ENCODE measurements at places on chromosomes 12 and 14. TPM values are rescaled to one million over a fixed set of nuclear protein-coding genes. Genes with fewer than 3 reads are reported as not detected.

GRCh38 chr12:5260591-5261086, 171.3 kb upstream of the NTF3 start:
- no peak overlapping the region for H3K27ac ChIP-seq
- DNase-seq = no peak
- no peaks in the 10 kb centered on the region for H3K4me1 ChIP-seq

DNA sequence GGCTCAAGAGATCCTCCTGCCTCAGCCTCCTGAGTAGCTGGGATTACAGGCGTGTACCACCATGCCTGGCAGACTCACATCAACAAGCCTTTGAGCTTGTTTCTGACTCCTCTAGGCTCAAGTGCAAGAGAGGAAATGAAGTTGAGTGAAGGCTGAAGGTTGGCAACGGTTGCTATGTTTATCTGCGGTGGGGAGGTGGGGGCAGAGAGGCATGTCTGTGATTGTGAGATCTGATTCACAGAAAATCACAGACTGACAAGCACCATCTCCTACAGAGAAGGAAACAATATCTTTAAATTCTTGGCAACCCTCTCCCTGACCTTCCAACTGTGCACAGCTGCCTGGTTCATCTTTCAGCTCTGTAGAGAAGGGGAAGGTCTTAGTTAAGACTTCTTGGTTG, 22.1 kb upstream of the NINJ2 start:
- H3K4me1 ChIP-seq = peaks cover 3% of the 10 kb centered on the region
- H3K4me3 ChIP-seq = no peak overlapping the region
- H3K36me3 ChIP-seq = no peaks in the 10 kb centered on the region
- H3K27ac ChIP-seq = no peak overlapping the region
- H3K27me3 ChIP-seq = no peaks in the 10 kb centered on the region

GRCh38 chr12:66709893-66710292, 31.0 kb upstream of the GRIP1 start:
- no peak overlapping the region for H3K4me3 ChIP-seq
- no peaks in the 10 kb centered on the region for H3K4me1 ChIP-seq
- H3K27ac ChIP-seq = no peak overlapping the region
- no peaks in the 10 kb centered on the region for H3K36me3 ChIP-seq

DNA sequence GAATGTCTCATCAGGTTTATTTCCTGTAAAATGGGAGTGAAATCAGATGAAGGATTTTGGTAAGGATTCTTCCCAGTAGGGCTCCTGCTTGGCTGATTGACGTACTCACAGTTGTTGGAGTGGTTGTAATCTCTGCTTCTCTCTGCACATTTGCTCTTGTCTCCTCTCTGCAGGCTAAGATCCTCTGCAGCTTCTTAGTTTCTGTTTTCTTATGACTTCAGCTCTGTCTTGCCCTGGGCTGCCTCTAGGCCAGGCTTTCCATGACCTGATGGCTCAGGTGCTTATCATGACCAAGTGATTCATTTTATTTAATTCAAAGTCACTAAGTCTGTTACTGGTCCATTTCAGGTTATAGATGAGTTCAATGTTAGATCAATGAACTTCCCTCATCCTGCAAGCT, 394.5 kb upstream of the DDHD1 start:
- no peak overlapping the region for H3K27ac ChIP-seq
- DNase-seq = no peak

DNA sequence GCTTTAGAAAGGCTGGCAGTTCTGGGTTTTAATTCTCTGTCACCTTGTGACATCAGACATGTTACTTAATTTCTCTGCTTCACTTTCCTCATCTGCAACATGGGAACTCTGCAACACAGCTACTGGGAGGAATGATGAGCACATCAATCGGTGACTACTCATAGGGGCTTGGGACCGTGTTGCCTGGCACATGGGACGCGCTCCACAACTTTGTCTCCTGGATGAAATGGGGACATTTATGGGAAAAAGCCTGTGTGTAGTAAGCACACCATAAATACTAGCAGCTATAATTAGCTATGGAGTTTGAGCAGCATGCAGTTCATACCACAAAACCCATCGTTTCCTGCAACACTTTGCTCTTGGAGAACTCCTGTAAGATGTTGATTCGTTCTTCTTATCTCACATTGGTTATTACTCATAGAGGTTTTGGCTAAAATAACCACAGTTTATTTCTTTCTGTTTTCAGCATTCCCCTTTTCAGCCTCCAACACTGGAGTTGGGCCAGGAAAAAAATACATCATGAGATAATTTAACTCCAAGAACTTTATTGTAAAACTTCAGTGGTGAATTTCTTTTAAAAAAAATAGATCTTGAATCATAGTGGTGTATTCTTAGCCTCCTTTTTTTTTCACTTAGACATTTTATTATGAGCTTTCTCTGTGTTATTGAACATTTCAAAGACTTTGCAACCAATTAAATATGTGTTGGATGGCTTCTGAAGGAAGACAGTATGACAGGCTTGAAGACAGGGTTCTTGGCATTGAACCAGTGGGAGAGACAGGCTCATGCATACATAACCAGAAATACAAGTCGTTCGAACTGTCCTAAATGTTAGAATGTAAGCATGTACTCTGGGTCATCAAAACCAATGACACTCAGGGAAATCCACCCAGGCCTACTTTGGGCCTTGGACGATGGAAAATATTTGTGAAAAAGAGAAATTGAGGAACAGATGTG, 72.7 kb downstream of the RIN3 start:
- peaks cover 20% of the 10 kb centered on the region for H3K36me3 ChIP-seq
- H3K27ac ChIP-seq = peak overlapping the region; percentile 60
- H3K4me1 ChIP-seq = peaks cover 20% of the 10 kb centered on the region
- H3K4me3 ChIP-seq = no peak overlapping the region
- no peaks in the 10 kb centered on the region for H3K27me3 ChIP-seq

GRCh38 chr12:54831631-54832030, 22.7 kb upstream of the MUCL1 start:
- no peak for DNase-seq
- no peaks in the 10 kb centered on the region for H3K4me1 ChIP-seq
- no peak overlapping the region for H3K4me3 ChIP-seq
- H3K27ac ChIP-seq = no peak overlapping the region
- no peaks in the 10 kb centered on the region for H3K27me3 ChIP-seq

DNA sequence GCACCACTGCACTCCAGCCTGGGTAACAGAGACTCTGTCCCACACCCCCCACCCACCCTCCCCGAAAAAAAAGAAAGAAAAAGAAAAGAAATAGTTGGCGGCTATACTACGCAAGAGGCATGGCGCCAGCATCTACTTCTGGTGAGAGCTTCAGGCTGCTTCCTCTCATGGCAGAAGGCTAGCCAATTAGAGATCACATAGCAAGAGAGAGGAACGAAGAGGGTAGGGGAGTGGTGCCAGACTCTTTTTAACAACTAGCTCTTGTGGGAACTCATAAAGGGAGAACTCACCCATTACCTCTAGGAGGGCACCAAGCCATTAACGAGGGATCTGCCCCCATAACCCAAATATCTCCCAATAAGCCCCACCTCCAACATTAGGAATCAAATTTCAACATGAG, 6.2 kb downstream of the DENND5B start:
- no peaks in the 10 kb centered on the region for H3K36me3 ChIP-seq
- no peak overlapping the region for H3K27ac ChIP-seq
- no peak overlapping the region for H3K4me3 ChIP-seq

- no peak for DNase-seq
- H3K4me3 ChIP-seq = no peak overlapping the region
- H3K36me3 ChIP-seq = no peaks in the 10 kb centered on the region
Observed at GRCh38 chr12:131806674-131807073, 21.5 kb upstream of the MMP17 start.

GRCh38 chr14:106875503-106875902, 1349.1 kb downstream of the TMEM121 start:
- H3K36me3 ChIP-seq = no peaks in the 10 kb centered on the region
- H3K27ac ChIP-seq = no peak overlapping the region
- no peaks in the 10 kb centered on the region for H3K4me1 ChIP-seq
- no peak for DNase-seq

GRCh38 chr12:9378430-9378835, 170.2 kb upstream of the PZP start:
- H3K27me3 ChIP-seq = no peaks in the 10 kb centered on the region
- H3K4me3 ChIP-seq = no peak overlapping the region
- peaks cover 27% of the 10 kb centered on the region for H3K36me3 ChIP-seq
- H3K27ac ChIP-seq = no peak overlapping the region

- H3K36me3 ChIP-seq = peaks cover 45% of the 10 kb centered on the region
- H3K27me3 ChIP-seq = no peaks in the 10 kb centered on the region
- H3K4me1 ChIP-seq = no peaks in the 10 kb centered on the region
- H3K4me3 ChIP-seq = no peak overlapping the region
- no peak overlapping the region for H3K27ac ChIP-seq
- no peak for DNase-seq
Observed at GRCh38 chr12:131753757-131754156, 42.9 kb downstream of the SFSWAP start.

DNA sequence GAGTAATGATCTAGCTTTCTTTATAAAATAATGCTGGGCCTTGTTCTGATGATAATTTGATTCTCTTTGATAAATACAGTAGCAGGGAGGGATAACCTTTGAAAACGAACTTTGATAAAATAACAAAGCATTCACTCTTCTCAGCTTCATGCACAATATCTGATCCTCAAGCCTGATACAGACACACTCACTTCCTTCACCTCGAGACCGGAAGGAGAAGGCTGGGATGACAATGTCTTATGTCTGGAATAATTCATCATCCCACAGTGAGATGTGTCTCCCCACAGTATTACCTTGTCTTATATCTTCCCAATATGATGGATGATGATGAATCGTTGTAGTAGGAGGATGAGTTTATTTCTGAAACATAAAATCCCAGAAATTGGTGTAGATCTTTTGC, 15.5 kb upstream of the NR1H4 start:
- no peak overlapping the region for H3K4me3 ChIP-seq
- no peaks in the 10 kb centered on the region for H3K27me3 ChIP-seq
- H3K36me3 ChIP-seq = no peaks in the 10 kb centered on the region
- H3K27ac ChIP-seq = no peak overlapping the region

DNA sequence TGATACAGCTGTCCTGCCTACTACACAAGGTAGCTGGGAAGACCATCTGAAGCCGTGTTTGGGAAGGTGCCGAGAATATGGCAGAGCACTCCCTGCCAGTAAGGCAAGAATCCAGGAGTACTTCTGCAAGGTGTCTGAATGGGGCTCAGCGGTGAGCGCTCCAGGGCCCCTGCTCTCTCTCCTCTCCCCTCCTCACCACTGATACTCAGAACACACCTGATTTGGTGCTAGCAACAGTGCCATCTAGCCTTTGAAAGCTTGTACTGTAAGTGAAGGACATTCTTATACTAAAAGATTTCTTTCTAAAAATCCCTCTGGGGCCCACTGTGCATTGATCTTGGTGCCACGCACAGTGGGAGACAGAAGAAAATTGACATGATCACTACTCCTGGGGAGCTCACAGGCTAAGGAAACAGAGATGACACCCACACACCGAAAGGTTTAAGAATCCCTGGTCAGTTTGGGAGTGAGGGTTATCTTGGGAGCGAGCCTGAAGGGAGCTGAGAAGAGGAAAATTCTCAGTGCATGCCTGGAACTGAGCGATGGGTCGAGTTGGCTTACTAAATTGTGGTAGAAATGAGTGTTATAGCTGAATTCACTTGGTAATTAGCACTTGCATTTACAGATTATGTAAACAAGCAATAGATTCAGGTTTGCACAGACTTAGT, 216.9 kb downstream of the NTF3 start:
- DNase-seq = peak; percentile 66
- no peak overlapping the region for H3K27ac ChIP-seq
- H3K4me3 ChIP-seq = no peak overlapping the region
- no peaks in the 10 kb centered on the region for H3K27me3 ChIP-seq

DNA sequence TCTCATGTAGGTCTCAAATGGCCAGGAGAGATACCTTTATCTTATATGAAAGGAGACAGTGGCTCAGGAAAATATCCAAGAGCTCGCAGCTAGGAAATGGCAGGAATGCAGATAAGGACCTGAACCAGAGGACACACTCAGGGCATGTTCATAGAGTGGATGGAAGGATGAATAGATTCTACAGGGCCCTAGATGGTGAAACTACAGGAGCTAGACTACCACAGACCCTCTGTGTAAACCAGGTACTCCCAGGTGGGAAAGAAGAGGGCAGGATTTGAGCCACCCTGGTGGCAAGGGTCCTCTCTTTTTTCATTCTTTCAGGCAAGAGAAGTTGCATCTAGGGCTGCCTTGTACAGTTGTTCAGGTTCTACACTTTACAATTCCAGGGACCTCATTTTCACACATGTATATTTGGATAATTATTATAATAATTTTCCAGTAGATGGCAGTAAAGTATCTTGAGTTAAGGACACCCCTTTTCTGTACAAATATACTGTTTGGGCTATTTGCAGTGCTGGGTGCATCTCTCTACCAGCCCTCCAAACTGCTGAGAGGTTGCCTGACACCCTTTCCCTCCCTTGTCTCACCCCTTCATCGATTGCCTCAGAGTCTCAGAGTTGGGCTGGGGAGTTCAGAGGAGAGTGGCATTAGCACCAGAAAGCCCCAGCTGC, 10.5 kb upstream of the ZDHHC22 start:
- no peak overlapping the region for H3K4me3 ChIP-seq
- no peak overlapping the region for H3K27ac ChIP-seq
- no peaks in the 10 kb centered on the region for H3K4me1 ChIP-seq
- no peaks in the 10 kb centered on the region for H3K36me3 ChIP-seq
- H3K27me3 ChIP-seq = no peaks in the 10 kb centered on the region
- peak; percentile 11 for DNase-seq

DNA sequence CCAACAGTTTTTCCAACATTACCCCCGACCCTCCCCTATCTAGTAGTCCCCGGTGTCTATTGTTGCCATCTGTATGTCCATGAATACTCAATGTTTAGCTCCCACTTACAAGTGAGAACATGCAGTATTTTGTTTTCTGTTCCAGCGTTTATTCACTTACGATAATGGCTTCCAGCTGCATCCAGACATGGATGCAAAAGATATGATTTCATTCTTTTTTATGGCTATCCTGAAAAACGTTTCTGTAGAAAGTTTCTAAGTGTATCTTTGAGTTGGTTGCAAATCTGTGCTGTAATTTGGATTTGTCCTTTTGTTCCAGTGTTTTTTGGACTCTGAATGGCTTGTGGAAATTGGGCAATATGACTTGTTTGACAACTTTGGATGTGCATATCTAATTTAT, 11.7 kb downstream of the SP1 start:
- peaks cover 3% of the 10 kb centered on the region for H3K4me1 ChIP-seq
- no peak overlapping the region for H3K4me3 ChIP-seq
- no peaks in the 10 kb centered on the region for H3K27me3 ChIP-seq
- H3K27ac ChIP-seq = no peak overlapping the region
- peaks cover 13% of the 10 kb centered on the region for H3K36me3 ChIP-seq
- DNase-seq = no peak

DNA sequence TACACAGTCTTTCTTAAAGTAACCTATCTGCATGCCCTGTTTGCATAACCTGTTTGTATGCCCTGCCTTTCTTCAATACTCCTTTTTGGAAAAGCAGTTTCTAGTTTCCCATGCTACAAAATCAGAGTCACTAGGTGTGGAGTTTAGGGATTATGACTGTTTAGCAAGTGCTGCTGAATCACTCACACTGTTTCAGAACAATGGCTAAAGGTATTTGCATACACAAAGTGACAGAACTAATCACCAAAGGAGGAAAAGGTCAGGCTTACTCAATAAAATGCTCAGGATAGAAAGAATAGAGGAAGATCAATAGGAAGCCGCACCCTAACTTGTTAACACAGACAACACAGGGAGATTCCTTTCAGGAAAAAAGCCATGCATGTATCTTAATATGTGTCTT, 19.4 kb downstream of the EGLN3 start:
- H3K4me1 ChIP-seq = peaks cover 9% of the 10 kb centered on the region
- H3K27ac ChIP-seq = no peak overlapping the region
- DNase-seq = no peak
- peaks cover 17% of the 10 kb centered on the region for H3K36me3 ChIP-seq

Gene ERBB3
- total RNA-seq = 191 TPM

Gene C12orf50
- 0.06 TPM for total RNA-seq

Gene ATG14
- total RNA-seq = 6.9 TPM

Gene HOXC4
- 0.71 TPM for total RNA-seq

Gene ORMDL2
- total RNA-seq = 69.2 TPM

Gene SLCO1B1
- total RNA-seq = not detected

Gene ADAM20
- 0.86 TPM for total RNA-seq

Gene SEC23A
- 78.9 TPM for total RNA-seq

Data from lung (tissue), 17 donors.